Smooth muscle cell of the pulmonary artery (primary cell): ENCODE measurements at places on chromosomes 4 and X. TPM values are rescaled to one million over a fixed set of nuclear protein-coding genes. Genes with fewer than 3 reads are reported as not detected.

Gene CSAG1
- not detected in 2 replicates for total RNA-seq

Gene SGMS2
- 174 and 197 TPM in 2 replicates for total RNA-seq

Gene TCEAL7
- total RNA-seq: 19.9 and 31.7 TPM in 2 replicates

Gene GRID2
- 0.10 and 0.26 TPM in 2 replicates for total RNA-seq

Gene GYPA
- total RNA-seq: not detected in 2 replicates

Gene TEX13B
- total RNA-seq: not detected in 2 replicates

Gene IRF2
- total RNA-seq: 27.1 and 33.9 TPM in 2 replicates
